ENCODE measurements at places on chromosomes 11 and 22.

GRCh38 chr22:42856179-42856864, 751 bp downstream of the ARFGAP3 start:
- DNase-seq, result peak; percentile 32

DNA sequence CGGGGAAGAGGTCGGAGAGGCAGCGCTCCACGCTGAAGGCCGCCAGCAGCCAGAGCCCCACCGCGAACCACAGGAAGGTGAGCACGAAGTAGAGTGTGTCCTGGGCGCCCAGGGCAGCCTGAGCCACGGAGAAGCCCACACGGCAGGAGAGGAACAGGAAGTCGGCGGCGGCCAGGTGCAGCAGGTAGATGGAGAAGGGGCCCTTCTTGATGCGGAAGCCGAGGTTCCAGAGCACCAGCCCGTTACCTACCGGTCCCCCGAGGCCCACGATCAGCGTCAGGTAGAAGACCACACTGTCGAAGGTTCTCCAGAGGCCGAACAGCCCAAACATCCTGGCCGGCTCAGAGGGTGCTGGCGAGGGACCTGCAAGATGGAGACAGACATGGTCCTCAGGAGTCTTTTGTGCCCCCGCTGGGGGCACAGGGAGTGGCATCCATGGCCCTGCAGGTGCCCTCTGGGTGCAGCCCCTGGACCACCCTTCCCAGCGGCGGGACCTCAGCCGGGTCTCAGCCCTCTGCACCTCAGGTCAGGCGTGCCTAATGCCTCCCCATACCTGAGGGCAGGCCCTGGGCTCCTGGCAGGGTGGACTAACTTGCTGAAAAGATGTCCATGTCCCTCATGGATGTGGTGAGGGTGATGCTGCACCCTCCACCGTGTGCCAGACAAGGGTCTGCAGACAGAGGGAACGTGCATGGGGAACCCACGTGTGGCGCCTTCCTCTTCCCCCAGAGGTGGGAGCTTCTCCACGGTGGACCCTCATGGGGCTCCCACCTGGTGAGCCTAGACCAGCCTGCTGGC, at the start of gene MRGPRG:
Gene MRGPRG, minus strand, starts transcription at position 331 of the 798 bp plus-strand sequence. Its CDS starts 0 bp downstream, at position 331.
- DNase-seq, result no peak

GRCh38 chr11:128302425-128303186, 284.8 kb downstream of the ETS1 start:
- DNase-seq, result no peak

- DNase-seq, result peak; percentile 76
Observed at GRCh38 chr22:35219012-35219411, 38.3 kb upstream of the HMGXB4 start.

- no peak for DNase-seq
Observed at GRCh38 chr22:46098525-46099475, 51.5 kb upstream of the PPARA start.

DNA sequence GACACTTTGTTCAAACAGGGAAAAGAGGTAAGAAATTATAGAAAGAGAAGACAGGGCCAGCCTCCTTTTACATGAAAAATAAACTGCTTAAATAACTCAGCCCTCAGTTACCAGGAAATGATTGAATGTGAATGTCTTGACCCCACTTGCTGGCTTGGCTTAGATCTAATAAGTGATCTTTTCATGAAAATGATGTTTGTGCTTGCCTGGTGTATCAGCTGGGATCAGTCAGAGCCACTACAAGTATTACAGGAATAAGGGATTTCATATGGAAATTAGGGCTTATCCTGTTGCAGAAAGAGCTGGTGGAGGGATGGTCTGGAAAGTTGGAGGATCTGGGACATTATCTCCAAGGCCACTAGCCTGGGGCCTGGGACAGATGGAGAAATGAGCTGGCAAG, 51.8 kb downstream of the COMMD9 start:
- no peak for DNase-seq

GRCh38 chr11:59463190-59463641, 6.5 kb downstream of the OR4D6 start:
- no peak for DNase-seq

DNA sequence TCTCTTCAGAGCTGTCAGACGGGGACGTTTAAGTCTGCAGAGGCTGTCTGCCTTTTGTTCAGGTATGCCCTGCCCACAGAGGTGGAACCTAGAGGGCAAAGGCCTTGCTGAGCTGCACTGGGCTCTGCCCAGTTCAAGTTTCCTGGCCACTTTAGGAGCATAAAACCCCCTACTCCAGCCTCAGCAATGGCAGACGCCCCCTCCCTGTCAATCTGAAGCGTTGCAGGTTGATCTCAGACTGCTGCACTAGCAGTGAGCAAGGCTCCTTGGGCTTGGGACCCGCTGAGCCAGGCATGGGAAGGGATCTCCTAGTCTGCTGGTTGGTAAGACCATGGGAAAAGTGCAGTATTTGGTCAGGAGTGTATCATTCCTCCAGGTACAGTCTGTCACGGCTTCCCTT, 66.6 kb upstream of the TP53I11 start:
- DNase-seq, result no peak

DNA sequence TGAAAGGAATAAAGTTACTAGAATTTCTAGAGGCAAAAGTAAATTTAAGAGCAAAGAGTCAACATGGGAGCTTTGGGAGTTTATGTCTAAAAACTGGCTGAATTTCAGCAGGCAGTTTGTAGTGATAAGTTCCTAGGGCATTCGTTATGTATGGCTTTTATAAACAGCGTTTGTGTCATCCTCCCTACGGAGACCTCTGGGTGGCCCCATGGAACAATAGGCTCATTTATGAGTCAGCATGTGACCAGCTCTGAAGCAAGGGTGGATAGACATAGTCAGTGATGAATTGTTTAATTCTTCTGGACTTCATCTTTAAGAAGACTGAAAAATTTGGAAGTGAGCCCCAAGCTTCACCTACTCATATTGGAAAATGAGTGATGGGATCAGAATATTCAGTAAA, 37.1 kb downstream of the SVIP start:
- DNase-seq, result peak; percentile 64

DNA sequence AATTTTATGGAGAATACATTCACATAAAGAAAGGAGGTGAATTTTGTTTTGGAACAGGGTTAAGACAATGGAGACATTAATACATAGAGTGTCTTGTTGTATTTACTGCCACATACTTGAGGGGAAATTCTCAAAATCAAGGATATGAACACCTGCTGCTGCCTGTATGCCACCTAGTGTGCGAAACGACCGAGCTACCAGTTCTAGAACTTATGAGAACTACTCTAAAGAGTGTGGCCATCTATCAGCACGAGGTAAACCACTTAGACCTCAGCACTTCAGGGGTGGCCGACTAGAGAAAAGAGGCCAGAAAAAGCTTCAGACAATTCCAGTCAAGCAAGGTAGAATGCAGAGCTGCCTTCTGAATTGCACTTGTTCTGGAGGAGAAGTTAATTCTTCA, 1.5 kb upstream of the AGBL2 start:
- DNase-seq, result no peak

- no peak for DNase-seq
Observed at GRCh38 chr22:26777156-26777801, 119.9 kb downstream of the MIAT start.

DNA sequence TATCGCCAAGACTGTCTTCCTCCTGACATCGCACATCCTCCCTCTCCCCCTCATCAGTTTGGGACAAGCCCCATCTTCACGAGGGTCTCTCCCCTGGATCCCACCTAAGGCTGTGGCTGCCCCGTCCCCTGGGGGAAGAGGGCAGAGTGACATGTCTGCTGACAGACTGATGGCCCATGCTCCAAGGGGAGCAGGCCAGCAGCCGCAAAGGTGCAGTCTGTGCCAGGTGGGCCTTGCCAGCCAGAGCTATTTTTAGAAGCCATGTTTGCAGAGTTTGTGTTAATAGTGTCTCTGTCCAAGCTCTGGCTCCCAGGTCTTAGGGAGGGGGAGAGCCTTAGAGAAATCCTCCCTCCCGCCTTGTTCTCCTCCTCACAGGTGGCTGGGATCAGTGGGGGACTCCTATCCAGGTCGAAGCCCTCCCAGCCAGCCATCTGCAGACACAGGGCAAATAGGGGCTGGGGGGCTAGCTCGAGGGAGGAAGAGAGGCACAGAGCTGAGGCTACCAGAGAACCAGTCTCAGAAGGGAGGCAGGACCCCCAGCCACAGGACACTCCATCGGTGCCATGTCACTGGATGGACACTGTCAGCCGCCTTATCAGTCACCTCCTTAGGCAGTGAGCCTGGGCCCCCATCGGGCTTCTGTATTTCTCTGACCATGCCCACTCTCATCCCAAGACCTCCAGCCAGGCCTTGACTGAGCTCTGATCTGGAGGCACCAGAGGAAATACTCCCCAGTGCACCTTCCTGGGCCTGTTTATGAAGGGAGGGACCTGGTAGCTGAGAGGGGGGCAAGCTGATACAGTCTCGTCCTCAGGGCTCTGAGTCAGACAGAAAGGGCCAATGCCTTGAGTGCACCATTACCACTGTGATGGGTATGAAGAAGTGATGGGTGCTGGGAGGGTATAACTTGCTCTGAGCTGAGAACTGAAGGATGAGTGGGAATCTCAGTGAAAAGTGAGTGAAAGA, 49.3 kb downstream of the CHRDL2 start:
- DNase-seq, result no peak

- DNase-seq, result no peak
Observed at GRCh38 chr22:33557836-33558235, 362.4 kb downstream of the LARGE1 start.

- DNase-seq, result peak; percentile 97
Observed at GRCh38 chr11:27472398-27473016, at the start of gene LGR4. TSS of gene LGR4 (minus strand) at chr11:27472790. CDS start at chr11:27472302, 488 bp downstream.

GRCh38 chr11:8717876-8718753, 35.5 kb downstream of the RPL27A start:
- DNase-seq, result peak; percentile 96

DNA sequence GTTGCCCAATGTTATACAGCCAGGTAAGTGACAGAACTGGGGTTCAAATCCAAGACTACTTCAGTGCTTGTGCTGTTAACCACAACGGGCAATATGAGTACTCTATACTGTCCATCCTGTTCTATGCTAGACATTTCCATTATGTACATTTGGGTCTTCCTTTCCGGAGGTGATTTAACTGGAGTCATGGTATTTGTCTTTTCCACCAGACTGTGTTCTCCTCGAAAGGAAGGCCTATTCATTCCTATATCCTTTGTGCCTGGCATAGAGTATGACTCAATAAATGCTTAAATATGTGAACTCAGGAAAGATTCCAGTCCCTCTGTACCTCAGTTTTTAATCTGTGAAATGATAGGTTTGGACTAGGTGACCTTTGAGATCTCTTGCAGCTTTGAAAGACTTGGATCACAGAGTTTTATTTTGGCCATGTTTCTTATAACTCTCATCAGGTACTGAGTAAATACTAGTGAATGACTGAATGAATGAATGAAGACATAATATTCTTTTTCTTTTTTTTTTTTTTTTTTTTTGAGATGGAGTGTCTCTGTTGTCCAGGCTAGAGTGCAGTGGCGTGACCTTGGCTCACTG, 6.6 kb downstream of the RNF121 start:
- no peak for DNase-seq

GRCh38 chr11:114988644-114989043, 310.3 kb downstream of the NXPE2 start:
- no peak for DNase-seq

GRCh38 chr11:73315293-73316020, 7.4 kb downstream of the ARHGEF17 start:
- peak; percentile 65 for DNase-seq

DNA sequence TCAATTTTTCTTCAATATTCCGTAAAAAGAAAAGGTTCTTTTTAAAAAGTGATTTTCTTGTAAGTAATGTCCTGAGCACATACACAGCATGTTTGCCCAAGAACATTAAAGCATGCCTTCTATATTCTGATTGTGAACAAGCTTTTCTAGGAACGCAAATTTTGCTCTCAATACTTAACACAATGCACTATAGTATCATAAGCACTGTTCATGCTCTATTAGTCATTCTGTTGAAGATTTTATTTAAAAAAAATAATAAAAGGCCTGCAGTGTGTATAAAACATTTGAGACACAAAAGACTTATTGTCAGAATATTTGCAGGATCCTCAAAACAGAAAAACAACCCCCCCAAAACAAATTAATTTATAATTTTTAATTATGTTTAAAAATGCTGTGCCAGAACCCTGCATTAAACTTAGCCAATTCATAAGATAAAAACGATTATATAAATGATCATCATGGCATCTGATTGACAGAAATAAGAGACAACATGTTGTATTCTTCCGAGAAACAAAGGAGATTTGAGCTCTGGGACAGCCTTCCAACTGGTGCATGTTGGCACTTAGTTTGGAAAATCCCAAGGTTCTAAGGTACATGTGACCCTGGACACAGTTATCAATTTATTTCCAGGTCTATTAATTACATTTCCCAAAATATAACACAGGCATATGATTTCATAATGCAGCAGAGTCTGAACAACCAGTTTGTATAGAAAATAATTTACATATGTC, 13.1 kb downstream of the MTMR2 start:
- DNase-seq, result no peak

DNA sequence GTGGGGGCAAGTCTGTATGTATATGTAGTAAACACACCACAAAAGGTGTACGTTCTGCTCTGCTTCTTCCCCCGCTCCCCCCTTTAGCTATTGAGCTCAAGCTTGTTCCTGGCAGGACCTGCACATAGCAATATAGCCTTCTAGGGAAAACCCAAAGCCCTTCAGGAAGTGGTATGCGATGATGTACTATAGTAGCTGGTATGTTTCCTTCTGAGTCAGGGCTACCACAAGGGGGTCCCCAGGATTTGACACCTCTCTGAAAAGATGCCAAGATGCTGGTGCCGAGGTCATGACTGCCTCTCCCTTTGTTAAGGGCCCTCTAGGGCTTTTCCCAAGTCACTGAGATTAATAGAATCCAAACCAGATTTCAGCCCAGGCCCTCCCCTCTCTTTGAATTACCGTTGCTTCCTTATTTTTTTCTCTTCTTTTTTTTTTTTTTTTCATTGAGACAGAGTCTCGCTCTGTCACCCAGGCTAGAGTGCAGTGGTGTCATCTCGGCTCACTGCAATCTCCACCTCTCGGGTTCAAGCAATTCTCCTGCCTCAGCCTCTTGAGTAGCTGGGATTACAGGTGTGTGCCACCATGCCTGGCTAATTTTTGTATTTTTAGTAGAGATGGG, 268.4 kb downstream of the ETS1 start:
- DNase-seq, result peak; percentile 60

- no peak for DNase-seq
Observed at GRCh38 chr11:5507933-5508305, 1.8 kb downstream of the UBQLN3 start.

DNA sequence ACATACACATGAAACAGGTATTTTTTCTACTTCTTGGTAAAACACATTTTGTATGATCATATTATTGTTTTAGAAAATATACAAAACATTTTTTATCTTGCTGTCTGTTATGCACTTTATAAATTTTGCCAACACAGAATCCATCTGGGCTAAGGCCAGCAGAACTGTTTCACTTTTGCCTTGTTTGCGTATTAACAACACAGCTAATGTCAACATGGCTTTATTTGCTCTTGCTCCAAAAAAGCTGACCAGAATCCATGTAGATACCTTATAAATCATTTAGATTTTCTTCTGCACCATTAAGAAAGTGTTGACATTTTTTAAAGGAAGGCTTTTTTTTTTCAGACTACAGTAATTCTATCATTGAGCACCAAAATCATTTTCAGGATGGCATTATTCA, 58.1 kb upstream of the PGR start:
- no peak for DNase-seq

- DNase-seq, result peak; percentile 78
Observed at GRCh38 chr11:2816941-2817421, 68.6 kb downstream of the CDKN1C start.

- DNase-seq, result no peak
Observed at GRCh38 chr22:17239156-17239701, 20.0 kb upstream of the ADA2 start.

- peak; percentile 35 for DNase-seq
Observed at GRCh38 chr22:37220543-37220981, 8.3 kb upstream of the SSTR3 start.
